T1000 (cell line): ENCODE measurements at places on chromosomes 6 and 20.

GRCh38 chr20:57391439-57392301, 474 bp downstream of the RBM38 start:
- DNase-seq: no peak

DNA sequence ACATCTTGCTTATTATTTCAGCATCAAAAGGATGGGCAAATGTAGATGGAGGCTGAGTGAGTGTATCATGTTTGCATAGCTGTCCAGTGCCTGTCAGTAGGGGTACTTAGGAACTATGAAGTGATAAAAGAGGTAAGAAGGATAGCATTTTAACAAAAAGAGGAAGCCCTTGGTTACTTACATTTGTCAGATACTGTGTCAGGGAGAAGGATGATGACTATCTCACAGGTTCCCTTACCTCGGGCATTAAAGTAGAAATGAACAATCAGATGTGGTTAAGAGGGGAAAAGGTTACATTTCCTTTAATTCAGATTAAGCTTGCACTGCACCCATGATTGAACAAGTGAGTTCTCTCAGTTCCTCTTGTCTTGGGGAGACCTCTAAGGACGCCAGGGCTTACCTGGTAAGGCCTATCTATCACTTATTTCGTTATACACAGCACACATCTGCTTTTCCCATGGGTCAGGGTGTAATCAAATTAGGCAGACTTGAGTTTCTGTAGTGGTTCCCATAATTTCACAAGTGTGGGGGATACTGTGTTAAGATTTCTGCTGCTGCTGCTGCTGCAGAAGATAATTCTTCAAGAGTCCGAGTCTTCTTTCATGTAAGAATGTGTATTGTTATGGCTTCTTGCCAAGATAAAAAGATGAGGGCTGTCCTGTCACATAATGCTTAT, 4.5 kb downstream of the FOXO3 start:
- DNase-seq: no peak

DNA sequence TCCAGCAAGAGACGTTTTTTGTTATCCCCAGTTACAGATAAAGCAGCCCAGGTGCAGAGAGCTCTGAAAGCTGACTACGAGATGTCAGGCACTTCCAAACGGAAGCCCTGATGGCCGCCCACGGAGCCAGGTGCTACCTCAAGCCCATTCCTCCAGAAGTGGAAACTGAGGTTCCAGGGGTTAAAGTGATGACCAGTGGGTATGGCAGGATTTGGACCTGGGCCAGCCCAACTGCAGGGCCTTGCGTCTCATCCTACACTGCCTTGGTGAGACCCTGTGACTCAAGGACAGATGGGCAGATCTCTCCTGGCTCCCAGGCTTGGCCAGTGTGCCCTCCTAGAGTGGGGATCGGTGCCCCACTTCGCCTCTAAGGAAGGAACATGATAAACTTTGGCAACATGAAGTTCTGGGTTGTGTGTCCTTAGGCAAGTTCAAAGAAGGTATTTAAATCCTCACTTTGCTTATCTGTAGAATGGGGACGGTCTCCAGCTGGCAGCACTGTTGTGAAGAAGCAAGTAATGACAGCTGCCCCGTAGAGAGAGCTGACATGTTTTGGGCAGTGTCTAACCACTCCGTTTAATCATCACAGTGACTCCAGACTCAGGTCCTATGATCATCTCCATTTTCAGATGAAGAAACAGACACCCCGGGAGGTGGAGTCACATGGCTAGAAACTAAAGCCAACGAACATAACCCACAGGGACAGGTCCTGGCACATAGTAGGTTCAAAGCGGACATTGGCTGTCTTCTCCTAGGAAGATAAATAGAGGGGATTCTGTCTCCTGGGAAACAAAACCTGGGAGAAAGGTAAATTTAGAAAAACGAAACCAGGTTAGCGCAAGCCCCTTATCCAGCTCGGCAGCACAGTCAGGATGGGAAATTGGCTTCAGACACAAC, 34.4 kb upstream of the CDH22 start:
- no peak for DNase-seq

GRCh38 chr6:90044833-90045381, 150.6 kb downstream of the GJA10 start:
- DNase-seq: no peak

DNA sequence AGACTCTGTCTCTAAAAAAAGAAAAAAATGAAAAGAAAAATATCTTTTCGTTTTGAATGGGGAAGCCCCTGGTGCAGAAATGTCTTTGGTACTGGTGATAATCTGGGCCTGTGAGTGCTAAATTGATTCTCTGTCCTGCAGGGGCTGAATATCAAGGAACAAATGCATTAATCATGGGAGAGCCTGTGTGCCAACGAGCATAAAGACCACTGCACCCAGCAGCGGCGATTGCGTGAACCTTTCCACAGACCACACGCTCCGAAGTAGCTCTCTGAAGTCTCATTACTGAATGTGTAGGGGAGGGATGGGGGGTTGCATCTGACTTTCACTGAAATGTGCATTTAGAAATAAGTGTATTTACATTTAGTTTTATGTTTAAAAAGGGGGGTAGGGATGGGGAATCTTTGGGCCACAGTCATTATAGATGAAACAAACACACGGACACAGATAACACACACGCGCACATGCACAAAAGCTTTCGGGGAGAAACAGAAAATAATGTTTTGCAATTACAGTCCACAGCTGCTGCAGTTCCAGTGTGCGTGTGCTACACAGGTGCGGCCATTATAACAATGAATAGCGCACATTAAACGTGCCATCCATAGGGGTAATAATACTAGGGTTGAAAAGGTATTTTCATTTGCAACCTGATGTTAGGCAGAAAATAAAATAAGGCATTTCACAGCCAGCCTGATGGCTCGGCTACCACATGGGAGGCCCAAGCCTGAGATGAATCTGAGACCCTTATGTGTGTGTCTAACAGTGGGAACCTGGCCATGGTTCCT, 154.0 kb downstream of the MBOAT1 start:
- DNase-seq: no peak
